CD4-positive, alpha-beta T cell treated with Interleukin-2 at 100 ng/mL for 4 hours (primary cell): ENCODE measurements at places on chromosomes 11 and 22.

- no peak for DNase-seq
Observed at GRCh38 chr11:19474954-19475721, 234.4 kb upstream of the E2F8 start.

DNA sequence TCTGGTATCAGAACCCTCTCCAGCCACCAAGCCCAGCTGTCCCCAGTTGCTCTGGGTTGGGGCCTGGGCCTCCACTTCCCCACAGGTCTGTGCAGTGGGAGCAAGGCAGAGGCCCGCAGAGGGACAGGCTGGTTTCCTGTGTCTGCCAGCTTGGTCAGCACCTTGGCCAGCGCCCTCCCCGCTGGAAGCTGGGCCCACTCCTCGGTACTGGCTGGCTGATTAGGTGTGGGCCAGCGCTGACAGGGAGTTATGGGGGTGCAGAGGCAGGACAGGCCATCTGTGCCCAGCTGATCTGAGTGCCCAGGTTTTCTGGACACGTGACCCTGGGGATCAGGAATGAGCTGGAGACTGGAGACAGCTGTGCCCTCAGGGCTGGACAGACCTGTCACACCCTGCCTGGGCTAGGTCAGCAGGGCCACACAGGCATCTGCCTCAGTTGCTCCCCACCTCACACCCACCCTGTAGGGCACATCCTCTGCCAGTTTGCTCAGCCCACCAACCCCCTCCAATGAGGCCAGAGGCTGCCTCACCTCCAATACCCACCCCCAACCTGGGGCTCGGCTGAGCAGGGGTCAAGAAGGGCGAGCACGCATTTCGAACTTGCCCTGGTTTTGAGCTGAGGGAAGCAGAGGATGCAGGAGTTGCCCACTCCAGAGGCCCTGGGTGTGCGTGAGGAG lies 175.3 kb downstream of the IGLL1 start:
- no peak for DNase-seq

- DNase-seq: no peak
Observed at GRCh38 chr11:116864531-116864930, 27.1 kb upstream of the APOA1 start.

DNA sequence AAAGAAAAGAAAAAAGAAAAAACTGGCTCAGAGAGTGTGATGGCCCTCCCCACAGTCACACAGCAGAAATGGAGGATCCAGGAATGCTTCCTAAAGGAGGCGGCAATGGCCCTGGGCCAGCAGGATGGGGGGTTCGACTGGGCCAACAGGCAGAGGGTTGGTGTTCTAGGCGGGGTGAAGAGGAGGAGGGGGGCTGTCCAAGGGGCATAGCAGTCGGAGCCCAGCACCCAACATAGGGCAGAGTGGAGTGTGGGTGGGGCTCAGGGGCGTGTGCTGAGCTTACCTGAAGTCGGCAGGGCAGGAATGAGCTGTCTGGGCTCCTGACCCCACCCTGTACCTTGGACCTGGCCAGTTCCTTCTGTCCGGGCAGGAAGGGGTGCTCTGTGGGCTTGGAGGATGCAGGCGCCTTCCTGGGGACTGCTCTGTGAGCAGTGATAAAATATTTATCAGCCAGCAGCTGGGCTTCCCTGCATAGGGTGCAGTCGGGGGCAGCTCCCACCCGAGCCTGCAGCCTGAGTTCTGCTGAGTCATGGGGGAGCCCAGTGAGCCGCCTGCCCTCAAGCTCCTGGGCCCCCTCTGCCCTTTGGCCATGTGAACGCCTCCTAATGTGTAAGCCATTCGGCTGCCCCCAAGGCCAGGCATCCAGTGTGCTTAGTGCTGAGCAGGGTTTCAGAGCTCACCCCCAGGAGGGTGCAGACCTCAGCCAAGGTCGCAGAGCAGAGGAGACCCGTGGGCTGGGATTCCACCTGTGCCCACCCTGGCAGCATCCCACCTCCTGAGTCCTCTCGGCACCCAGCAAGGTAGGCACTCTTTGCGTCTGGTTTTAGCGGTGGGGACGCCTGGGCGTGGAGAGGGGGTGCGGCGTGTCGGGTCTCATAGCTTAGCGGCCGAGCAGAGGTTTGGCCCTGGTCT lies 25.3 kb upstream of the PRR5 start:
- no peak for DNase-seq

DNA sequence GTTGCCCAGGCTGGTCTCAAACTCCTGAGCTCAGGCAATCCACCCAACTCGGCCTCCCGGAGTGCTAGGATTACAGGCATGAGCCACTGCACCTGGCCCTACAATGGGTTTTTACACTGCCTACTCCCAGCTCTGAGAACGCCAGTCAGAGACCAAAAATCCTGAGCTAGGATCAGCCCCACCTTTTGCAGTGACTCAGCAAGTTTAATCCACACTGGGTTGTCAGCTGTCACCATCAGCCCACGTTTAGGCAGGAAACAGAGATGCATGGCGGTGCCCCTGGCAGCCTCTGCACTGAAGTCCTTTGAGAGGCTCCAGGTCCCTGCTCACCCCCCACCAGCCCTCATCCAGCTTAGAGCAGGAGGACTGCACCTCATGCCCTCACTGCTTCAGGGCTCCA lies 117.6 kb downstream of the ARHGAP8 start:
- no peak for DNase-seq

GRCh38 chr22:46280999-46281623 lies 13.3 kb downstream of the TTC38 start:
- peak; percentile 56 for DNase-seq

DNA sequence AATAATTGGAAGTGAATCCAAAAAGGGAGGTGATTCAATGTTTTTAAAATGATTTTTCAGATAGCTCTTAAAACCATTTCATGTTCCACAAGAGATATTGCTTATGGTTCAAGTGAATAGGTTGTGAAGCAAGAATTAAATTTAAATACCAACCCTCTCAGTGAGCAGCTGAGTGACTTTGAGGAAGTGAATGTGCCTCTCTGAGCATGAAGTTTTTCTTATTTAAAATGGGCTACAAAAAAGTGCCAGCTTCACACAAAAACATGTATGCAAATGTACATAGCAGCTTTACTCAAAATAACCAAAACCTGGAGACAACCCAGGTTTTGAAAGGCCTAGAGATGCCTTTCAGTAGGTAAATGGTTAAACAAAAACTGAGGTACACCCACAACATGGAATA lies 35.5 kb upstream of the GAB4 start:
- no peak for DNase-seq

GRCh38 chr22:30307041-30307574 lies 17.8 kb upstream of the CASTOR1 start:
- DNase-seq: no peak

GRCh38 chr11:34176751-34177209 lies 71.4 kb downstream of the NAT10 start:
- DNase-seq: no peak

- no peak for DNase-seq
Observed at GRCh38 chr11:85718991-85719807, 33.2 kb upstream of the CCDC89 start.

GRCh38 chr11:43681401-43681942 lies 934 bp downstream of the HSD17B12 start:
- DNase-seq: no peak

GRCh38 chr11:2885017-2885677 lies 428 bp downstream of the CDKN1C start:
- DNase-seq: peak; percentile 9

DNA sequence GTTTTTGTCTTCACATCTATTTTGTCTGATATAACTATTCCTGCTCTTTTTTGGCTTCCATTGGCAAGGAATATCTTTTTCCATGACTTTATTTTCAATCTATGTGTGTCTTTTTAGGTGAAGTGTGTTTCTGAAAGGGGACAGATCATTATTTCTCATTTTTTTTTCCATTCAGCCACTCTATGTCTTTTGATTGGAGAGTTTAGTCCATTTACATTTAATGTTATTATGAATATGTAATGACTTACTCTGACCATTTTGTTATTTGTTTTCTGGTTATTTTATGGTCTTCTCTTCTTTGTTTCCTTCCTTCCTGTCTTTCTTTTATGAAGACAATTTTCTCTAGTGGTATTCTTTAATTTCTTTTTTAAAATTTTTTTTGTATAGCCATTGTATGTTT lies 178.6 kb upstream of the CNTN5 start:
- no peak for DNase-seq

DNA sequence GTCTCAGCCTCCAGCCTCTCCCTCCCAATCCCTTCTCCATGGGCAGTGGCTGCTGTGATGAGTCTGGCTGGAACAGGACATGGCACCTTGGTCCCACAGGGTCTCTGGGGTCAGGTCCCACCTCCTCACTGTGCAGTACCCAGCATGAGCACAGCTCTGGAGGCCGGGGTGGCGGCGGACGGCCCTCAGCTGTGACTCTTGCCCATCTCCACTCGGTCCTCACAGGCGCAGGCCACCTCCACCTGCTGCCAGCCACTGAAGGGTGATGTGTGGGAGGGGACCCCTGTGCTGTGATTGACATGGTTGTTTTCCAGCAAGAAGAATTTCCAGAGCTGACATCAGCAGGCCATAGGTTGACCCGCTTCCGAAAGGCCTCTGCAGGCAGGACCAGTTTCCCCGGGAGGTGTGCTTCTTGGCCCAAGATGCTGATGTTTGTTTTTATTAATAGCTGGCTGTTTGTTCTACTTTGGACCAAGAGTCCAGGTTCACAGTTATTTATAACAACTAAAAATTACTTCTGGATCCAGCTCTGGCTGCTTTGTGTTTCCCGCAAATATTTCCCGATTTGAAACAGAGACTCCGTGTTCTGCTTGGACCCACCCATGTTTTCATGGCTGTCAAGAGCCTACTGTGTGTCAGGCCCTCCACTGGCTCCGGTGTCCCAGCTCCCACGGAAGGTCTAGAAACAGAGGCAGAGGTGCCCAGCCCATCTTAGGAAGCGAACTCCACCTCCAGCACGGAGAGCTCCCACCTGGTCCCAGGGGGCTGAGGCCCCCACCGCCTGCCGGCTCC lies 45.7 kb downstream of the SCUBE1 start:
- no peak for DNase-seq

- DNase-seq: no peak
Observed at GRCh38 chr11:114880442-114880841, 202.1 kb downstream of the NXPE2 start.

DNA sequence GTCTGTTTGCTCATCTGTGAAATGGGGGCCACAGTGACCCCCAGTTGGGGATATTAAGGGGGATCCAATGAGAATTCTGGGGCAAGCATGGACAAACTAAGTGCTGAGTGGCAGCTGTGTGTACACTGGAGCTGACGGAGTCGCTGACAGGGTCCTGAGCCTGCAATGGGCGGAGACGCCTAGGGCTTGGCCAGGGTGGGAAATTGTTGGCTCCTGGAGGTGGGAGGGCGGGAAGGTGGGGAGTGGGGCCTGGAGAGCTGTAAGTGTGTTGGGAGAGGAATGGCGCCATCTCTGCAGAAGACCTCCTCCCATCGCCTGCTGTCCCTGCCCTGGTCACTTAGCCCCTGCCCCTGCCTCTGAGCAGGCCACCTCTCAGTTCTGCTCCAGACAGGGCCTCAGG lies 7.3 kb downstream of the CACNA1I start:
- DNase-seq: no peak

DNA sequence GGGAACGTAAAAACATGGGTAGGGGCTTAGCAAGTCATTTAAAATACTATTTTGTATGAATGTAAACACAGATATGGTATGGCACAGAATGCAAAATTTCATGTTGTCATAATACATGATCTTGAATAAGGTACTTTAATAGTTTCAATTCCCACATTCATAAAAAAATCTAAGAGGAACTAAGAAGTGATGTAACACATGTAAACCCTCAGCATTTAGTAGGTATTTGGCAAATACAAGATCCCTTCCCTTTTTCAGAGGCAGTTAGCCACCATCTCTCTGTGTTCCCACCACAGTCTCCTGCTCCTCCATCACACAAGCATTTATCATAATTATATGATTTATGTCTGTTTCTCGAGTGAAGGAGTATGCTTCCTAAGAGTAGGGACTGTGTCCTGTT lies 251.8 kb downstream of the TENM4 start:
- DNase-seq: no peak

- no peak for DNase-seq
Observed at GRCh38 chr22:30506507-30506968, 1.0 kb upstream of the SEC14L4 start.

GRCh38 chr11:7467652-7468051 lies 17.7 kb upstream of the OLFML1 start:
- no peak for DNase-seq

- DNase-seq: no peak
Observed at GRCh38 chr11:44344921-44345320, 35.0 kb upstream of the ALX4 start.

DNA sequence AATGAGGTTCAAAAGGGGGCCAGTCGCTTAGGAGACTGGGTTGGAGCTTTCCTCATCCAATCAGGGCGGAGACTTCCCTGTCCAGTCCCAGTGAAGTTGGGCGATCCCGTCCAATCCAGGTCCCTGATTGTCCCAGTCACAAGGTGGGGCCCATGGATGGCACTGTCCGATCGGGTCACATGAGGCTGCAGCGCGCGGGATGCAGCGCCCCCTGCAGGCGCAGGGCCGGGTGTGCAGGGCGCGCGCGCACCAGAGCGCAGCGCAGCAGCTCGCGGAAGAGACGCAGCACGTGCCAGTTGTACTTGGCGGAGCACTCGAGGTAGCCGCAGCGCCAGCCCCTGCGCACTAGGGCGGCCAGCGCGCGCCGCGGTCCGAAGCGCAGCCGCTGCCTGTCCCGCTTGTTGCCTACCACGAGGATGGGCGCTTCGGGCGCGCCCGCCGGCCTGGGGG lies 2.3 kb downstream of the RASL10A start:
- DNase-seq: no peak

DNA sequence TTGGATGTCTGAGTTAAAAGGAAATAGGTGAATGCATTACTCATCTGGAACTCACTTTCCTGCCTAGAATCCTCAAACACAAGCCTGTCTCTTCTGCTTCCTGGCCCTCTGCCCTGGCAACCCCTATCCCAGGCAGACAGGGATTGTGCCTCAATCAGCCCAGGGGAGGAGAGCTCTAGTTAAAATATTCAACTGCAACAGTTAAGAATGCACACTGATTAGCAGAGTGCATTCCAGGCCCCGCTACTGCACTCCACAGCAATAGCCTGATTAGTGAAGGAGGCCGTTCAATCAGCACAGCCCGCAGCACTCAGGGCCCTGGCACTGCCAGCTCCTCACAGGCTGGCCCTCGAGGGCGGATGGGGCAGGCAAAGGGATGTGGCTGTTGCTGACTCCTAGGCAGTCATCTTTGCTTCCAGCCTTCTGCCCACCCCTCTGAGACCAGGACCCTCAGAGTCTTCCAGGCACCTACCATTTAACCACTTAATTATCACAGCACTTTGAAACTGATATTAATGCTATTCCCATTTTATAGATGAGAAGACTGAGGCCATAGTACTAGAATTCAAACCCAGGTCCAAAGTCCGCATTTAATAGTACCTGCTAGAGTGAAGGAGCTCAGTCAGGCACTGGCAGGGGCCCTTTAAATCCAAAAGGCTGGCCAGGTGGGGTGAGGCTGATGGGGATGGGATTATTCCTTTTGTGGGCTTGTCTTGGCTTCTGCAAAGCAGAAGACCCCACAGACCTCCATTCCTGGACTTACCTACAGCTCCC lies 435.3 kb downstream of the SOX6 start:
- no peak for DNase-seq

DNA sequence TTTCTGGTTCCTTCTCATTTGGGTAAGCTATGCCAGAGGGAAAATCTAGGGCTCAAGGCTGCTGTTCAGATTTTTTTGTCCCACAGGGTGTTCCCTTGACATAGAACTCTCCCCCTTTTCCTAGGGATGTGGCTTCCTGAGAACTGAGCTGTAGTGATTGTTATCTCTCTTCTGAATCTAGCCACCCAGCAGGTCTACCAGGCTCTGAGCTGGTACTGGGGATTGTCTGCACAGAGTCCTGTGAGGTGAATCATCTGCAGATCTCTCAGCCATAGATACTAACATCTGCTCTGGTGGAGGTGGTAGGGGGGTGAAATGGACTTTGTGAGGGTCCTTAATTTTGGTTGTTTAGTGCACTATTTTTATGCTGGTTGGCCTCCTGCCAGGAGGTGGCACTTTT lies 167.3 kb upstream of the PGR start:
- no peak for DNase-seq

GRCh38 chr11:103050351-103050750 lies 41.6 kb downstream of the DCUN1D5 start:
- no peak for DNase-seq
